COR-L47 (cell line): ENCODE measurements at places on chromosomes 6 and 20.

DNA sequence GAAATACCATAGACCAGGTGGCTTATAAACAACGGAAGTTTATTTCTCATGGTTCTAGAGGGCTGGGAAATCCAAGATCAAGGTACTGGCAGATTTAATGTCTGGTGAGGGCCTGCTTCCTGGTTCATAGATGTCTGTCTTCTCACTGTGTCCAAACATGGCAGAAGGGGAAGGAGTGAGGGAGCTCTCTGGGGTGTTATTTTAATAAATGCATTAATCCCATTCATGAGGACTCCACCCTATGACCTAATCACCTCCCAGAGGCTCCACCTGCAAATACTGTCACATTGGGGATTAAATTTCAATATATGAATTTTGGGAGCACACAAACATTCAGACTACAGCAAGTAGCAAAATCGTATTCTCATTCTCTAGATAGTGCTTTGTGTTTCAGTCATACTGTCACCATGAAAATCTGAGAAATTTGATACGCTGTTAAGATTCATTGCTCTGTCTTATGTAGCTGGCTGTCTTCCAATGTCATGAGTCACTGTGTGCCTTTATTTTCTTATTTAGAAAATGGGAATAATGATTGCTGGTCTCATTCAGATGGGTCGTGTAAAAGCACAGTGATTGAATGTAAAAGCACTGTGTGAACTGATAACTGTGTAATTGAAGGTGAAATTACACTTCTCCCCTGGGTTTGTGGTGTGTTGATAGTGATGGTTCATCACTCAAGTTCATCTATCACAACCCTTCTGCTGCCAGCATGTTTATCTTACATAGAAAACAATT is 8.9 kb upstream of the ERVFRD-1 start:
- DNase-seq = peak; percentile 17

- DNase-seq = no peak
Measured at GRCh38 chr6:139829576-139829975, 455.1 kb upstream of the CITED2 start.

DNA sequence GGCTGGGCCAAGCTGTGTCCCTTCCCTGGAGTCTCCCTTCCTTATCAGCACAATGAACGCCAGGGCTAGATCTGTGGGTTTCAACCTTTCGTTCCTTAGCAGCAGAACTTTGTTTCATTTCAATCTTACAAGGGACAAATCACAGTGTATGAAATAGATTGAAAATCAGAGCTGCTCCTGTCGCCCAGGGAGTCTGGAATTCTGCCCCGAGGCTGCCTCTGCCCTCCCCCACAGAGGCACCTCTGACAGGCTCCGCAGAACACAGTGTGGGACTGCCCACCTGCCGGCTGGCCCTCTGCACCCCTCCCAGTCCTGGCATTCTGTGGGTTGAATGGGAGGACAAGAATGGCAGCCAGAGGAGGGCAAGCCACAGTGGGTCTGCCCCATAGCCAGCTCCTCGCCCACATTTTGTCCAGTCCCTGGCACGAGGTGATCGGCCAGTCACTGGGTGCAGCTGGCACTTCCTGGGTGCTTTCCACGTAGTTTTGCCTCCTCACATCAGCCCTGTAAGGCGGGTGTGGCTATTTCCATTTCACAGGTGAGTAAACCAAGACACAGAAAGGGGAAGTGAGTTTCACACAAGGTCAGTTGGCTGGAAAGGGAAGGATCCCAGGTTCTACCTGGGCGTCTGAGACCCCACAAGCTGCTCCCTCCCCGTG is 26.1 kb downstream of the MANBAL start:
- no peak for DNase-seq

DNA sequence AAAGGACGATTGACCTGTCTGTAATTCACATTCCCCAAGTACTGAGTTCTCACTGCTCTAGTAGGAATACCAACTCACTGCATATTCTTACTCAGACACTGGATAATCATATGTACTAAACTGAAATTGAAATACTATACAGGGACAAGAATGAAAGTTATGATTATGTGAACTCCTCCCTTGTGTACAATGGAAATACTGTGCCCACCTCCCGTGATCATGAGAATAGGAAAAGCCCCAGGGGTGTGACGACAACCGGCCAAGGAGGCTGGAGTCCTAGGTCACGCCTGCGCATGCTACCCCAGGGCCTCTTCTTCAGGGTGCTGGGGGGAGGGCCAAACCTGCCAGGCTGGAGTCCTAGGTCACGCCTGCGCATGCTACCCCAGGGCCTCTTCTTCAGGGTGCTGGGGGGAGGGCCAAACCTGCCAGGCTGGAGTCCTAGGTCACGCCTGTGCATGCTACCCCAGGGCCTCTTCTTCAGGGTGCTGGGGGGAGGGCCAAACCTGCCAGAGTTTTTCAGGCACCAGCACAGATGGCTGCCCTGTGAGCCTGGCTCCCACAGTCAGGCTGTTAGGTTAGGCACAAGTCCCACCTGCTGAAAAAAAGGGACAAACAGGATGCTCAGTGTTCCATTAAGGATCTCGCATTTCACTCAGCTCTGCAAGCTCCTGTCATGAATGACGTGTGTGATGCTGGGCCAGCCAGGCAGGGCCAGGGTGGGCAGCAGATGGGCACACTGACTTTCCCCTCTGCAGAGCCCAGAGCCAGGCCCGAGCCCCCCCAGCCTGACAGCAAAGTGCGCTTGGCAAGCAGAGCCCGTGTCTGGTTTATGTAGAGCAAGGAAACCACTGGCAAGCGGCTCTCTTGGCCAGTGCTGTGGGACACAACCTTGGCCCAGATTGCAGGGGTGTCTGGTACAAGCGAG is 107.7 kb downstream of the FOXF2 start:
- DNase-seq = no peak

DNA sequence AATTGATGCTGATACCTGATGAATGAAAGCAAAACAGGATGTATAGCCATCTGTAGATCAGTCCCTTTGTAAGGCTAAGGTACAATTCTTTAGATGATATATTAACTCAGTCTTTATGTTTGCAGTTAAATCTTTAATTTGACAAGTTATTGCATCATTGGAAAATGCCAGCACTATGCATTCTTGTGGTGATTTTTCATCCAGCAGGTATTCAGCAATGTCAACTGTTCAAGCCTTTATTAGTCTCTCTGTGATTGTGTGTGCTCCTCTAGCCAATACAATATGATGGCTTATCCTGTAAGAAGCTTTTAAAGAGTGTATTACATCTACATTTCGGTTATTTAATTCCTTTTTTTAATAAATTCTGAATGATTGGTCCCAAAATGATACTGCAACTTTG is 34.3 kb downstream of the HLA-DMB start:
- DNase-seq = no peak
